Colonic mucosa (tissue), 4 donors: ENCODE measurements at places on chromosomes 6 and 20.

GRCh38 chr6:20021795-20022194, 184.6 kb downstream of the ID4 start:
- no peak for DNase-seq

DNA sequence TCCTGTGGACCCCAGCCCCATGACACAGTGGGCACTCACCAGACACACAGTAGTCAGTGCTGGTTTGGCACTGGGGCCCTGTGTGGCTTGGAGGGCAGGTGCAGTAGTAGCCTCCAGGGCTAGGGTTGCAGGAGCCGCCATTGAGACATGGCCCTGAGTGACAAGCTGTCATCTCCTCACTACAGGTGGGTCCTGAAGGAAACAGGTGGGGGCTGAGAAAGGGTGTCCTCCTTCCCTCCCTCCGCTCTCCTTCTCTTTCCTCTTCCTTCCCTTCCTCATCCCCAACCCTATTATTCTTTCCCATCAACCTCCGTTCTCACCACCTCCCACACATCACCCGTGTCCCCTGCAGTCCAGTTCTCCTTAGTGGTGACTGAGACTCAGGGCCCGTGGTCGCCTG, 10.2 kb downstream of the NOTCH4 start:
- no peak for DNase-seq

DNA sequence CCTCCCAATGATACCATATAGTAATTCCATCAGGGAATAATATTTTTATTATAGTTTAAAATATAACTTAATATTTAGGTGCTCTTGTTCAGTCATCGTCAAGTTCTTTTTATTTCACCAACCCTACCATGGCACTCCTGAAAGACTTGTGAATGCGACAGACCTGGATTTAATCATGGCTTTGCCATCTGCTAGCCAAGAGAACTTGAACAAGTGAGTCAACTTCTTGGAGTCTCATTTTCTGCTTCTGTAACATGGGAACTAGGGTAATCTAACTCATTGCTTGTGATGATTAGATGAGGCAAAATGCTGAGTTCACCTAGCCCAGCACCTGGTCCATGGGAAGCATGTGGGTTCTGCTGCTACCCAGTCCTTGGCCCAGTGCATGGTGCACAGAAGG, 62.9 kb downstream of the ESR1 start:
- DNase-seq, result no peak

GRCh38 chr6:20716865-20717264, 182.6 kb downstream of the CDKAL1 start:
- no peak for DNase-seq

GRCh38 chr6:130827247-130828149, at the start of gene SMLR1:
TSS of gene SMLR1 (plus strand) at chr6:130827406. CDS start at chr6:130827414, 8 bp downstream.
- DNase-seq, result no peak

DNA sequence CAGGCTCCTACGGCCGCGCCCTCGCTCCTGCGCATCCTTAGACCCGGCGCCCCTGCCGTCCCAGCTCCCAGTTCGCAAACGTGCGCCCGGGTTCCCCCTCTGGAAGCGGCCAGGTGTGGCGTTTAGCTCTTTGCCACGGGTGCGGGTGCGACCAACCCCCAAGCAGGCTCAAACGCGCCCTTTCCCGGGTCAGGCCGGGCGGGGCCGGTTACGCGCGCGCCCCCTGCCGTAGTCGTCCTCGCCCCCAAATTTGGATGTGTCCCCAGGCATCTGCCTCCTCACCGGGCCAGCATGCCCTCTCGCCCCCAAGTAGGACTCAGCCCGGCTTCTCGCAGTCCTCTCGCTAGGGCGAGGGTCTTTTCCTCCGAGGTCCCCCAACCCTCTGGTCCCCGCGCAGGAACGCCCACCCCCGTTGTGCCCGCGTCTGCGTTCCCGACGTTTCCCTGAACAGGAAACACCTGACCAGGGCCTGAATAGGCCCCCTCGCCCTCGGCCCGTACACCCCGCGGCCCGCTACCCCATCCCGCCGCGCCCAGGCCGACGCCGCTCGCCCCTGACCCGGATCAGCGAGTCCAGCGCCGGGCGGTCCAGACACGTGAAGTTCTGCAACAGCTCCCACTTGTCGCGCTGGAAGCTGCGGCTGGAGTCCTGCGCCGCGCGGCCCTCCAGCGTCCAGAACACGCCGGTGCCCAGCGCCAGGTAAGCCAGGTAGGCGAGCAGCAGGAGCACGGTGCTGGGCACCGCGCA, 520 bp downstream of the KCNK17 start:
- DNase-seq, result no peak

- no peak for DNase-seq
Observed at GRCh38 chr6:11241793-11242201, 9.3 kb upstream of the NEDD9 start.

DNA sequence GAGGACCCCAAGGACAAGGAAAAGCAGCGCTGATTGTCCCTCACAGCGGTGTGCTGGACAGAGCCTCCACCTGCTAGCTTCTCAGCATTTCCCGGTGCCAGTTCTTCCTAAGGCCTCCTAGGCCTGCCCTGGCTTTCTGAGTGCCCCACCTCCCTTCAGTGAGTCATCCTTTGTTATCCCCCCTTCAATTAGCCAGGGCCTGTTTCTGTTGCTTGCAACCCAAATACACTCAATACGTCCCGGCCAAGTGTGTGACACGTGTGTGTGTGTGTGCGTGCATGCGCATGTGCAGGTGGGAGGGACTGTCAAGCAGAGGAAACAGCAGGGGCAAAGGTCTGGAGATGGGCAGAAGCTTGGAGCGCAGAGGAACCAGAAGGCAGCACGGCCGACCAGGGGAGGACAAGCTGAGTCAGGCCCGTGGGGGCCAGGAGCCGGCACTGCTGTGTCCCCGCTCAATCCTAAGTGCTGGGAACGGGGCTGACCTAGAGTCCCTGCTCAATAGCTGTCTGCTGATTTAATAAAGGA, 159.8 kb downstream of the PREX1 start:
- DNase-seq, result no peak

GRCh38 chr6:121430514-121431460, 4.7 kb upstream of the GJA1 start:
- DNase-seq, result no peak

DNA sequence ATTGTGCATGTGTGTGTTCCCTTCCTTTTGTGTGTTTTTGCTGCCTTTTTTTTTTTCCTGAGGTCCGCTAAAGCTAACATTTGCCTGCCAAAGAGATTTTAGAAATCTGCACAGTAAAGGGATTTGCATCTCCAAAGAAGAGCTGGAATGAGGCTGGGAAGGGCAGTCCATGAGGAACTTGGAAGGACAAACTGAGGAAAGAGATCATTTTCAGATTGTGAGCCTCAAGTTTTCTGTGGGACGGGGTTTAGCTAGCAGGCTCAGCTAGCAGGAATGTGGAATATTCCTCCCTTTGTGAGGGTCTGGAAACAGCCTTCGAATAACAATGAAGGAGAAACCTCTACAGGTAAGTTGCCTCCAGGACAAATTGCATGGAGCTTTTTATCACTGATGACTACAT, 3.8 kb downstream of the INSM1 start:
- DNase-seq, result no peak

DNA sequence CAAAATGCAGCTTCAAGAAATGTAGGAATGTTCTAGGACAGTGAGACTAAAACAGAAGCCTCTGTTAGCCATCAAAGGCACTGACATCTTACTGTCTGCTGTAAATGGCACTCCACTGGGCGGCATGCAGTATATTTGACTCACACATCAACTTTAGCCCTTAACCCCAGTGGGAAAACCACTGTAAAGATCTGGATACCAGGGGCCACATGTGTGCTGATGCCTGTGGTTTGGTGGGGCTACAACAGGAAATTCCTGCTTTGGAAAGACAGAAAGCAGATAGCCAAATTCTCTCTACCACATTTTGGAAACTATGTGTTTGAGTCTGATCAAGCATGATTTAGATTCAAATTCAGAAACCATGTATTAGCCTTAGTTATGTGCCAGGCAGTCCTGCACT, 4.3 kb downstream of the PFDN4 start:
- DNase-seq, result no peak
